Iris pigment epithelial cell (primary cell): ENCODE measurements at places on chromosomes 4 and X.
A peak's percentile ranks its signal among the peaks of the same experiment; 100 is the strongest.

GRCh38 chrX:112874175-112874574 is 33.5 kb upstream of the AMOT start:
- DNase-seq, result peak; percentile 1

GRCh38 chr4:70359115-70359661 is 1.4 kb upstream of the SMR3A start:
- DNase-seq, result no peak

DNA sequence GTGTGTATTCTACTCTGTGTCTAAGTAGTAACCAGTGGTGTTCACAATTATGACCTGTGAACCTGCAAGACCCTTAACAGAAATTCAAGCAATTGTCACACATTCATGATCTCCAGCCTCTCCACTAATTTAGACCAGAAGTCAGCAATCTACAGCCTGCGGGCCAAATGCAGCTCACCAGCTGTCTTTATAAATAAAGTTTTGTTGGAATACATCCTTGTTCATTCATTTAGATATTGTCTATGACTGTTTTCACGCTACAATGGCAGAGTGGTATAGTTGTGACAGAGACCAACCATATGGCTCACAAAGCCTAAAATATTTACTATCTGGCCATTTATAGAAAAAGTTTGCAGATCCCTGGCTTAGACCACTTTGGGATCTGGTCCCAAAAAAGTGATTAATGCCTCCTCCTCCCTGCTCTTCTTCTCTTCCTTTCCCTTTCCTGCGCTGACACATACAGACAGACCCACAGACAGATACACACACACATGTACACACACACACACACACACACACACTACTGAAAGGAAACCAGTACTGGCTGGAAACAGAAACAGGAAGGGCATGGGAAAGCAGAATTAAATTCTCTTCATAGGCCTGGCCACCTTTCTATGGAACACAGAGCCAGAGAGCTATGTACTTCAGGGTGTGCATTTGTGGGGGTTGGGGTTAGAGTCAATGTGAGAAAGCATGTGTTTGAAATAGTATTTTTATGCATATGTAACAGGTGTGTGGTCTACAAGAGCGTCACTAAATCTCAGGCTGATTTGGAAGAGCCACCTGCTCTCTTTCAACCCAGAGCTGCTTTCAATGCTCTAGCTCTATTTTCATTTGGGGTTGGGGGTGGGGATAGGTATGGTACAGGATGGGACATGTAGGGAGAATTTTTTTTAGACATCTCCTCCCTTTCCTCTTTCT is 49.7 kb upstream of the TMEM164 start:
- no peak for DNase-seq

DNA sequence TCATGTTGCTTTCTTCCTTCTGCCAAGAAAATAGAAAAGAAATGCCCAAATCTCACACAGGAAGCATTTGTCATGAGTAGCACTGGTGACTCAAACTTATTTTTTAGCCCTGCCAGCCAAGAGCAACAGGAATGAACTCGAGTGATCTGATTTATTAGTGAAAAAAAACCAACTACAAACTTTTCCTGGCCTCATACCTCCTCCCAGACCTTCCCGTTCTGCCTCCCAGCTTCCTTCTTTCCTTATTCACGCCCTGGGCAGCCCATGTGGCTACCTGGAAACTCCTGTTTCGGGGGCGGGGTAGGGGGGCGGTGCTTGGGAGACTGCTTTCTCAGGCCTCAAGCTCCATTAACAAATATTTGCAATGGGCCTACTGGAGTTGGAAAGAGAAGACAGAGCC is 178.5 kb downstream of the NHS start:
- DNase-seq, result peak; percentile 57

DNA sequence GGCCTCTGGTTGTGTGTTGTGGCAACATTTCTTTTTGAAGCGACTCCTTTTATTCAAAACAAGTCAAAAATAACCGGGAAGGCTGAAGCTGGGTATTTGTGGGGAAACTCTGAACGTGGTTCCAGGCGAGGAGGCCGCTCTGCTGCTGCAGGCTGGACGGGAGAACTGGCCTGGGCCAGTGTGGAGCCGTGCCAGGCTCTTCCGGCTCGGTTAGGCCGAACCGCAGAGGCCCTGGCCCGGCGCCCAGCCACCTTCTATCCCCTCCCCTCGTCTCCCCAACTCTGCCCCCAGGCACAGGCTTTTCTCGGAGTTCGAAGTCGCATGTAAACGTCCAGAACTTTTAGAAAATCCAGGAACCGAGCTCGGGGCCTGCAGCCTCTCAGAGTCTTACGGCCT is 2.4 kb upstream of the BCOR start:
- DNase-seq, result peak; percentile 50

GRCh38 chr4:29058531-29058930 is 1661.6 kb upstream of the PCDH7 start:
- peak; percentile 22 for DNase-seq
